Caco-2 (cell line): ENCODE measurements at places on chromosomes 1 and 21.

DNA sequence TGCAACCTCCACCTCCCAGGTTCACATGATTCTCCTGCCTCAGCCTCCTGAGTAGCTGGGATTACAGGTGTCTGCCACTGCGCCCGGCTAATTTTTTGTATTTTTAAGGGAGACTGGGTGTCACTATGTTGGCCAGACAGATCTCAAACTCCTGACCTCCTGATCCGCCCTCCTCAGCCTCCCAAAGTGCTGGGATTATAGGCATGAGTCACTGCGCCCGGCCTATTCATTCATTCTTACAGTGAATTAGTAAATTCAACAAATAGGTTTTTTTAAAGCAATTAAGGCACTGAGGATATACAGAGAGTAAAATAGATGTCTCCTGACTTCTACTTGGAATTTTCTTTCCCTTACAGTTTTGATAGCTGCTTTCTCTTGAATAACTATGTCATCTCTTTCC, 43.5 kb downstream of the CDC42 start:
- no peak for DNase-seq

- DNase-seq = peak; percentile 1
Observed at GRCh38 chr1:110672001-110672752, 2.6 kb downstream of the KCNA3 start.

- no peak for DNase-seq
Observed at GRCh38 chr1:8472668-8473067, 154.8 kb downstream of the SLC45A1 start.

DNA sequence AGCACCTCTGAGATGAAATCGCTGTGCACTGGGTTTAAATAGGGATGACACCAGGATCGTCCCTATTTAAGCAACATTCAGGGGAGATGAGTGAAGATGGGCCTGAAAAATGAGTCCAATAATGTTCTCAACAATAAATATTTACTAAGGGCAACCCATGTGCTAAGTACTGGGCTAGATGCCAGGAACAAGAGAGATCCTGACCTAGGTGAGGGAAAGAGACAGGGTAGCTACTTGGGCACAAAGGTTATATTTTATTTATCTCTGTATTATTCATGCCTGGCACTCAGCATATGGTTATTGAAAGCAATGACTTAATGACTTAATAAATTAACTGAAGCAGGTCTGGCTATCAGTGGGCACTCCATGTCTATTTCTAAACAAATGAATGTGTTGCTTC, 27.4 kb upstream of the AVPR1B start:
- DNase-seq = no peak

- DNase-seq = no peak
Observed at GRCh38 chr1:153764310-153764709, 10.9 kb upstream of the SLC27A3 start.

- no peak for DNase-seq
Observed at GRCh38 chr1:111199881-111200801, at the start of gene DENND2D. Gene DENND2D (minus strand): TSS chr1:111200646. CDS start chr1:111200459, 187 bp downstream.

GRCh38 chr1:155002464-155003226, at the start of gene ZBTB7B:
Gene ZBTB7B (plus strand): TSS chr1:155002802. CDS start chr1:155014661, 11,859 bp downstream.
- peak; percentile 80 for DNase-seq

DNA sequence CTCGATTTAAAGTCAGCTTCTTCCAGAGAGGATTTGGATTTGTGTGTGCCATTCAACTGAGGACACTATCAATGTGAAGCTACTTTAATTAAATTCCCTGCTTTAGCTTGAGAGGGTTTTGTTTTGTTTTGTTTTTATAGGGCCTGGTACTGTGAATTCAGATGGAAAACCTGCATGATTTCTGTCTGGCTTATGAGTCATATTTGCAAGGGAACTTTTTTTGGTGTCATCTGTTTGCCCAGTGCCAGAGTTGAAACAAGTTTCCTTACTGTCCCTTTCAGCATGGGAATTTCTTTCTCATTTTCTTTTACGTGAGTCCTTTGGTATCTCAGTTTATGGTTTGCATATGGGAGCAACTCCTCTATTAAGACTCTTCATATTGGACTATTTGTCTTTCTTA, 194.6 kb downstream of the GREM2 start:
- no peak for DNase-seq

DNA sequence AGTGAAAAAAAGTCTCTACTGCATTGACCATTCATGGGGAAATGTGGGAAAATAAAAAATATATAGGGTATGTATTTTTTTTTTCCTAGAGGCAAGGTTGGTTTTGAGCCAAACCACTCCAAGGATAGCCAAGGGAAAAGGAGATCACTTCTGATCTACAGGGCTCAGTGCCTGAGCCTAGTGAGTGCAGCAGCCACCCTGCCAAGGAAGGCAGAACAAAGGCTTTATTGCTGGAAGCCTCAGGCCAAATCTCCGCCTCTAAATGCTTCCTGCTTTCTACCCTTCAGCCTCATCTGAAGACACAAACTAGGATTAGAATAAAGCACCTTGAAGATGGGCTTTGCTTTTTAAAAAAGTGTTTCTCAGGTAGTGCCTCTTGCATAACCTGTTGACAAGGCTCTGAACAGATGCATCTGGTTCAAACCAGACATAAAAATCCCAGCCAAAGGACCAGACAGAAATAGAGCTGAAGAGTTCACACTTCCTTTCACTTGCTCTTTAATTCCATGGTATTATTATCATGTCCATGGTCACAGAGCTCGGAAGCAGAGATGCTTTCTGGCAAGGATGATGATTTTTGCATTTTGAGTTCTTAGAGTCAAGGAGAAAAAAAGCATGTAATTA, 10.5 kb downstream of the C1orf115 start:
- no peak for DNase-seq

DNA sequence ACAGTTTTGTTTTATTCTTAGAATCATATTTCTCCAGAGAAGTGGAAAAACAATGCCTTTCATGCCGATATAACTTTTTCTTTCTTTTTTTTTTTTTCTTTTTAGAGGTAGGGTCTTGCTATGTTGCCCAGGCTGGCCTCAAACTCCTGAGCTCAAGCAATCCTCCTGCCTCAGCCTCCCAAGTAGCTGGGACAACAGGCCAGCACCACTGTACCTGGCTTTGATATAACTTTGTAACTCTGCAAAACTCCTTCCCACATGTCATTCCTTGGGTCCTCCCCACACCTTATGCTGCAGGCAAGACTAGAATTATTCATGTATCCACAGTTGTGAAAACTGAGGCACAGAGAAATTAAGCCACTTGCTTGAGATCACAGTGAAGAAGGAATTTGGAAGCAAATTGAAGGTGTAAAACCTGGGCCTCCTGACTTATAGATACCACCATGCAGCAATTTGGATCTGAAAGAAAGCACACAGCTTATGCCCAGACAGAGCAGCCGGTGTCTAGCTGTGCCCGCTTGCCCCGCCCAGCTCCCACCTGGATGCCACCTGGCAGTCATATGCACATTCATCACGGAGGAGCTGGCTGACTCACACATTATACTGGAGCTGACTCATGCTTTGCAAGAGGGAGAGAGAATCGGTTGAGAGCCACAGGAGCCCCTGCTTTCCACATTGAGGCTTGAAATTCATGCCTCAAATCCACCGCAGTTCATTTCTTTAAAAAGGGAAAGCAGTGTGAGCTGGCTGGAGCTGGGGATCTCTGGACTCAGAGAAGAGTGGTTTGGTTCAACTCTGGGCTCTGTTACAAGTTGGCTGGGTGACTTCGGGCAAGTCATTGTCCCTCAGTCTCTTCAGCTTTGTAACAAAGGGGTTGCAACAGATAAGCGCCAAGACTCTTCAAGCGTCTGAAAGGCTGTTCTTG, 8.3 kb upstream of the SLC2A1 start:
- DNase-seq = no peak

DNA sequence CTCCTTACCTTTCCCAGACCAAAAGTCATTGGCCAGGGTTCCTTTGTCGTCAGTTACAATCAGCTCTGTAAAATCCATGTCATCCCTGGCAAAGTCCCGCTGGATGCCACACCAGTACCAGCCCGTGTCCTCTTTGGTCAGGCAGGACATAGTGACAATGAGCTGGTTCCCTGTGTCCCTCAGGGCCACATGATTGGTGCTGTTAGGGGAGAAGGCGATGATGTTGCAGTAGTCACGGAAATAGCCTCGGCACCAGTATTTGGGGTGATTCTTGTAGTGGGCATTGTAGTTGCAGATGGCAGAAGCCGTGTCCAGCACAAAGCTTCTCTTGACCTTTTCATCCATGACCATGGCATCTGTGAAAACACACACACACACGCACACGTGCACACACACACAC, 14.8 kb downstream of the ADORA3 start:
- DNase-seq = no peak

- DNase-seq = no peak
Observed at GRCh38 chr1:34602907-34603306, 151.9 kb upstream of the GJB5 start.

GRCh38 chr1:161241682-161242081, 3.7 kb upstream of the NR1I3 start:
- DNase-seq = no peak

- DNase-seq = no peak
Observed at GRCh38 chr1:176379626-176380339, 83.2 kb upstream of the PAPPA2 start.

DNA sequence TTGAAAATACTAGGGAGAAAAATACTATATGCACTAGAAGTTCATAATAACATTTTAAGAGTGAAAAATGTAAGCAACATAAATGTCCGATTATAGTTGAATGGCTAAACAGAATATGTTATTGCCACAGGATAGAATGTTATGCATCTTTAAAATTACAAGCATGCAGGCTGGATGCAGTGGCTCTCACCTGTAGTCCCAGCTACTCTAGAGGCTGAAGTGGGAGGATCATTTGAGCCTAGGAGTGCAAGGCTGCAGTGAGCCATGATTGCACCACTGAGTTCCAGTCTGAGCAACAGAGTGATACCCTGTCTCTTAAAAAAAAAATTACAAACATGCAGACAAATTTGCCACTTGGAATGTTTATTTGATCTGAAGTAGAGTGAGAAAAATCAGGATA, 3.0 kb upstream of the BATF3 start:
- DNase-seq = no peak

DNA sequence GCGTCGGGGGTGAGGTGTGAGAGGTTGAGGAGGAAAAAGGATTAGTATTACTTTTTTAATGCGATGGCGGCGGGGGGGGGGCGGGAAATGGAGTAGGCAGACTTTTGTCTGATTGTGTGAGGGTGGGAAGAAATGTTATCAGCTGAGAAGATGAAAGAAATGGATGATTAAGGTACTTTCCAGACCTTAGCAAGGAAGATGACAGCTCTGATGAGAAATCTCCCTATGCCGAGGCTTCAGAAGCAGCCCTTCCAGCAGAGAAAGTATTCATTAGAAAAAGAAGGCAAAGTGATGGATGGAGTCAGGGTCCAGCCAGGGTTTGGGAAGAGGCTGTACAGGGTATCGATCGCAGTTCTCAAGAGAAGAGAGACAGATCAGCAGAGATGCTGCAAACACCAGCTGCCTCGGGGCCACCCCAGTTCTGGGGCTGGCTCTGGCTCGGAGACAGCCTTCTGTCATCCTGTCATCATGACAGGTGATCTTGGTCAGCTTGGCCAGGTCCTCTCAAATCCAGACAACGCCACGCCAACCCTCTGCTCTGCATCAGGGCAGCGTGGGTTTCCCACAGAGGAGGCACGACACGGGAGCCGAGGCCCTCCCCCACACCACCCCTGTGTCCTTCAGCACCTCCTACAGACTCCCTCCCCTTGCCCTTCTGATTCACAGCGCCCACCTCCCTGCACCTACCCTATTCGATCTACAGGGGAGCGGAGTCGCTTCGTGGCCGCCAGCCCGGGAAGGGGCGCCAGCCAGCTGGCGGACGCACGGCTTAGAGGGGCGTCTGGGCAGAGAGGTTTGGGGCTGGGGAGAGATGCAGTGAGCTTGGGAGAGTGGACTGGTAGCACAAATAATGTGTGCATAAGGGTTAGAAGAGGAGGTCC, 674 bp upstream of the ATXN7L2 start:
- DNase-seq = peak; percentile 51

DNA sequence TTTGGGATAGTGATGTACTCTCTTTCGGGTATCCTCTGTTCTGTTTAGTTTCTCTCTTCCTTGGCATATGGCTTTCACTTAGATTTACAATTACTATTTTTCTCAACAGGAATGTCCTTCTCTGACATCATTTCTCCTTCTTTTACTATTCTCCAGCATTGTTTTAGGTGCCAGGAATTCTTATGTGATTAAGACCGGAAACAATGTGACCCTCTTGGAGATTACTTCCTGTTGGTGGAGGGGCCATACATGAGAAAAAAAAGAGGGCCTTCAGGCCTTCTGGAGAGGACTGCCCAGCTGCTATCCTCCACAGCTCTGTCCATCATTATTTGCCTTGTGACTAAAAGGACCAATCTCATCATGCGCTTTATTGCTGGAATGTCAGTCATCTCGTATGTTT, 50.4 kb upstream of the ADAMTS5 start:
- DNase-seq = no peak

GRCh38 chr1:63245186-63245585, 77.2 kb upstream of the FOXD3 start:
- DNase-seq = no peak

DNA sequence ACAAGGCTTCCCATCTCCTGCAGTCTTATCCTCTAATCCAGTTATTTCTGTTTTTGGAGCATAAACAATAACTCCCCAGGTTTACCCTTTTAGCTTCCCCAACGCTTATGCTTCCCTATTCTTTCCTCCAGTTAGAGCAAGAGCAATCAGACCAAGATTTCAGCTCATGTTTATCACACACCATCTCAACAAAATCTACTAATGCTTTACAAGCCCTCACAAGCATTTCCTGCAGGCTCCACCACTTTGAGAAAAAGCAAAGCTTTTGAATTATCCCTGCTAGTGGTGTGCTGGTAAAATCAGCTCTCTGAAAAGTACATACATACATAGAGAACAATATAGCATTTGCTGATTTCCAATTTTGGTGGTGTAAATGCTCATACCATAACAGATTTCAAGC, 92.9 kb downstream of the EDEM3 start:
- DNase-seq = no peak

DNA sequence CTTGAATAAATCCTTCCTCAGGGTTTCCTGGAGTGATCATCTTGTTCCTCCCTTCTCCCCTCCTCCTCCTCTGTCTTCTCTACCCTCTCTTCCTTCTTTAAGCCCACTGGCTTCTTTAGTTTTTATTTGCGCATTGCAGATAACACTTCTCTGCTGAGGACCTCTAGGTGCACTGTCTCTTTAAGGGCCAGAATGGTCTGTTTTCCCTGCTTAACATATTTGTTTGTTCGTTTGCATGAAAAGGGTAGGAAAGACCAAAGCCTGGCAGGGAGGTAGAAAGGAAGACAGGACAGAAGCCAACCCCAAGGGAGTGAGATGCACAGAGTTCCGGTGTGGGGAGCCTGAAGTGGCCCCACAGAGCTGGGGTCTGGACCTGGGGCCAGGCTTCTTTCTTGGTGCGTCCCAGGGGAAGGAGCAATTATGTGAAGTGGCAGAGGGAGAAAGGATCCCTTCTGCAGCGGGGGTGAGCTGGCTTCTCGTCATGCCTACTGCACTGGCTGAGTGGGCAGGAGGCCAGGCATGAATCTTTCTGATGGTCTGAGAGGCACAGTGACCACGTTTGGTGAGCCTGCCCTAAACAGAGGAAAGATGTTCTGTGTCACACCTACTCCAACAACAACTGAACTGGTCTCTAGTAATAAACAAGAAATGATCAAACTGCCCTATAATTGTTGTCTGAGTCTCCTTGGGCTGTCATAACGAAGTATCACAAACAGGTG, 232.7 kb downstream of the KCNJ6 start:
- DNase-seq = no peak

- DNase-seq = no peak
Observed at GRCh38 chr1:54300401-54300800, 100.4 kb downstream of the MRPL37 start.
